Pancreas (tissue), 10 donors: ENCODE measurements at places on chromosomes 6 and 20. TPM values are rescaled to one million over a fixed set of nuclear protein-coding genes. Genes with fewer than 3 reads are reported as not detected.

Gene C4A
- 14.0 TPM for total RNA-seq

Gene TPMT
- total RNA-seq = 7.3 TPM

Gene HIVEP2
- total RNA-seq = 8.7 TPM

Gene MAPK13
- total RNA-seq = 37.0 TPM

Gene ARID1B
- 68.0 TPM for total RNA-seq

Gene SAMD3
- total RNA-seq = 1.5 TPM

Gene LGSN
- 0.22 TPM for total RNA-seq

Gene CRISP3
- 16.4 TPM for total RNA-seq

Gene UTRN
- 96.4 TPM for total RNA-seq

Gene UST
- 13.6 TPM for total RNA-seq

Gene ADGRF4
- not detected for total RNA-seq

Gene FOXC1
- total RNA-seq = 4.0 TPM

Gene GABRR2
- total RNA-seq = 0.31 TPM

Gene JPH2
- total RNA-seq = 0.16 TPM

Gene ARHGAP18
- total RNA-seq = 26.6 TPM

Gene CYP24A1
- total RNA-seq = not detected

Gene SLPI
- total RNA-seq = 26.0 TPM

Gene PIGT
- 51.0 TPM for total RNA-seq

Gene MROH8
- 1.4 TPM for total RNA-seq

Gene VSTM2L
- 4.4 TPM for total RNA-seq

Gene POPDC3
- total RNA-seq = not detected

Gene LY86
- 2.0 TPM for total RNA-seq

Gene MAVS
- 25.1 TPM for total RNA-seq

Gene TRDN
- total RNA-seq = not detected

Gene PTCHD4
- total RNA-seq = 0.29 TPM

Gene DEFB132
- total RNA-seq = not detected

Gene CDH26
- 0.97 TPM for total RNA-seq

Gene MYL9
- 9.9 TPM for total RNA-seq

Gene VGLL2
- total RNA-seq = not detected

Gene PHF20
- total RNA-seq = 11.1 TPM

Gene RAB23
- total RNA-seq = 4.5 TPM

Gene MRAP2
- 1.6 TPM for total RNA-seq

Gene OR12D3
- not detected for total RNA-seq

Gene TFAP2A
- total RNA-seq = 0.14 TPM

Gene MUCL3
- not detected for total RNA-seq

Gene PHF3
- total RNA-seq = 26.9 TPM

Gene BMP5
- 0.87 TPM for total RNA-seq

Gene NRSN1
- total RNA-seq = 0.12 TPM

Gene GPSM3
- 10.1 TPM for total RNA-seq

Gene RIPPLY2
- not detected for total RNA-seq

Gene VTA1
- total RNA-seq = 14.4 TPM

Gene CGA
- total RNA-seq = not detected

Gene MCM3
- total RNA-seq = 13.3 TPM

Gene BIRC7
- not detected for total RNA-seq

Gene CLPSL2
- 1.4 TPM for total RNA-seq

Gene SLC32A1
- not detected for total RNA-seq

Gene RTN4IP1
- 3.7 TPM for total RNA-seq

Gene SEC63
- 98.5 TPM for total RNA-seq

Gene ECT2L
- not detected for total RNA-seq

Gene EDN3
- total RNA-seq = 6.7 TPM

Gene ENPP1
- total RNA-seq = 16.5 TPM

Gene SLCO4A1
- 1.6 TPM for total RNA-seq

Gene TBX18
- total RNA-seq = not detected

Gene PRRT1
- total RNA-seq = 0.32 TPM
